ENCODE measurements at places on chromosomes 13 and 19.

GRCh38 chr13:37657956-37658355, 59.4 kb upstream of the POSTN start:
- DNase-seq: no peak

- peak; percentile 23 for DNase-seq
These were observed 73.9 kb upstream of the OXGR1 start for GRCh38 chr13:97068151-97068550.

DNA sequence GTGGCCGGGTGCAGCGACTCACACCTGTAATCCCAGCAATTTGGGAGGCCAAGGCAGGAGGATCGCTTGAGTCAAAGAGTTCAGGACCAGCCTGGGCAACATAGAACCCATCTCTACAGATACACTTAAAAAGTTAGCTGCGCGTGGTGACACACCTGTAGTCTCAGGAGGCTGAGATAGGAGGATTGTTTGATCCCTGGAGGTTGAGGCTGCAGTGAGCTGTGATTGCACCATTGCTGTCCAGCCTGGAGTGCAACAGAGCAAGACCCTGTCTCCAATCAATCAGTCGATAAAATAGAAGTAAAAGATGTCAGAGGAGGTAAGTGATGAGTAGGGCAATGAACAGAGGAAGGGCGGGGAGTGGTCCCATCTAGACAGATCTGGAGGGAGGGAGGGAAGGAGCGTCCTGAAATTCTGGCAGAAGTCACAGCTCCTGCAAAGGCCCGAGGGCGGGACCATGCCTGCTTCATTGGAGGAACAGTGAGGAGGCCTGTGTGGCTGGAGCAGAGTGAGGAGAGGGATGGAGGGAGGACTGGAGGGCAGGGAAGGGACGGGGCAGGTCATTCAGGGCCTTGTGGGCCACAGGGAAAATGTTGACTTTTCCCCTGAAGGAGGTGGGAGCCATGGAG, 9.7 kb downstream of the SMIM24 start:
- DNase-seq: no peak

- no peak for DNase-seq
These were observed 38.6 kb upstream of the TSHZ3 start for GRCh38 chr19:31387717-31388301.

- DNase-seq: no peak
These were observed 14.0 kb downstream of the NKPD1 start for GRCh38 chr19:45146741-45147205.

GRCh38 chr19:4061178-4061682, 5.5 kb downstream of the ZBTB7A start:
- peak; percentile 67 for DNase-seq

- DNase-seq: no peak
These were observed 92.0 kb upstream of the WASF3 start for GRCh38 chr13:26465514-26465913.

DNA sequence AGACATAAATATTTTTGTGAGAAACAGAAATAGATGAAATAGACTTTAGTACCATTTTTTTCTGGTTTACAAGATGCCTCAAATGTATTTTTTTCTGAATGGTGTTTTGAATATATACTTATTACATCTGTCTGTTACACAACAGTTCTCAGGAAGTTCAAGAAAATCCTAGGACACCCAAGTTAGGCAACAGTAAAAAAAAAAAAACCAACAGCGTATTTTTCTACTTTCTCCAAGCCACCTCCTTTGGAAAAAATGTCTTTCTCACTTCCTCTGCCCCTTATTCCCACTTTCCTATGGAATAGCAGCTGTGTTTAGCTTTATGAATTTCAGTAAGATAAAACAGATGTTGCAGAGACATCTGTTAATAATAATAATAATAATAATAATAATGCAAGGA, 489.6 kb upstream of the KLF12 start:
- no peak for DNase-seq

GRCh38 chr19:18418029-18418482, 1.1 kb upstream of the SSBP4 start:
- DNase-seq: no peak

All from iPS-NIHi11 (cell line).